Anterior cingulate cortex (tissue), 58 donors: ENCODE measurements at places on chromosomes 11 and 22.
A peak's percentile ranks its signal among the peaks of the same experiment; 100 is the strongest.

- DNase-seq = no peak
Measured at GRCh38 chr11:72753341-72754148, 1.3 kb upstream of the ARAP1 start.

DNA sequence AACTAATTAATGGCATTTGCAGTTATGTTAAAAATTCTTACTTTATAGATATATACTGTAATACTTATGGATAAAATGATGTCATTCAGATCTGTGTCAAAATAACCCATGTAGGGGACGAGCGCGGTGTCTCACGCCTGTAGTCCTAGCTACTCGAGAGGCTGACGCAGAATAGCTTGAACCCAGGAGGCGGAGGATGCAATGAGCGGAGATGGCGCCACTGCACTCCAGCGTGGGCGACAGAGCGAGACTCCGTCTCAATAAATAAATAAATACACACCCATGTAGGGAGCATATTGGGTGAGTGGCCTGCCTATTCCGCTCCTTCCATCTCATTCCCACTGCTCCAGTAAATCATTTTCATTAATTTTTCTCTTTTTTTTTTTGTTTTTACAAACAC, 7.1 kb downstream of the SNU13 start:
- no peak for DNase-seq

- DNase-seq = peak; percentile 83
Measured at GRCh38 chr11:64372802-64373597, 14.0 kb downstream of the RPS6KA4 start.

DNA sequence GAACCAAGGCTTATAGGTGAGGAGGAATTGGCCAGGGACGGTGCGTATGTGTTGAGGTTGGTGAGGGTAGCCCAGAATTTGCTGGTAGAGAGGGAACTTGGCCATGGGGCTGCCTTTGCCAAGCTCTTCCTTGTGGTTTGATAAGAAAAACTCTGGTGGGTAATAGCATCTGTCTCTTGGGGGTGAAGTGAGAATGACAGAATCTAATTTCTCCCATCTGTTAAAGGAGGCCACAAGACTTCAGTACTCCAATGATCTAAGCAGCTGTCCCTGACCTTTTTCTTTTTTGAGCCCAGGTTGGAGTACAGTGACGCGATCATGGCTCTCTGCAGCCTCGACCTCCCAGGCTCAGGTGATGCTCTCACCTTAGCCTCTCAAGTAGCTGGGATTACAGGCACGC, 36.0 kb upstream of the PICK1 start:
- no peak for DNase-seq

DNA sequence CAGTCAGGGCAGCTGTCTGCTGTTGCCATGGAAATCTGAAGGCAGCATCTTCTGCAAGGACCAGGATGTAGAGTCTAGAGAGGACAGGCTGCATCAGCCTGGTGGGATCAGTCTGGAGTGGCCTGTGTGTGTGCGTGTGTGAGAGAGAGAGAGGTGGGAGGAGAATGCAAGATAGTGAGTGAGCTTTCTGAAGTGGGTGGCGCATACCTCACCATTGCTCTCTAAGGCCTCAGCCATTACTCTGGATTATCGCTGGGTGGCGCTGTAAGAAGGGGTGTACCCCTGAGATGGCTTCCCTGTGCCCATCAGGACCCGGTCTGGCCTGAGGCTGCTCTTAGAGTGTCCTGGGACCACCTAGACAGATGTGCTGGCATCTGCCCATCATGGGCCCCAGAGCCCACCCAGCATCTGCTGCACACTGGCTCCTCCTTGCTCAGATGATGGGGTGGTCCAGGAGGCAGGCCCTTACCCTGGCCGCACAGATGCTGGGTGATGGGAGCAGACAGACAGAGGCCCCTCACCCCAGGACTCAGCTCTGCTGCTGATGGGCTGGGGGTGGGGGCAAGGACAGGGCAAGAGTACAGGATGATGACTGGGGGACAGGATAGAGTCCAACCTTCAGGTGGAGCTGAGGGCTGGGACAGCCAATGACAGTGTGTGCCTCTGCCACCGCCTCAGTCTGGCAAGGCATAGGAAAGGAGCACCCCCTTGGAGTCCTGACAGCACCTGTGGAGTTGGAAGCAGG, 25.7 kb upstream of the TUB start:
- DNase-seq = no peak

DNA sequence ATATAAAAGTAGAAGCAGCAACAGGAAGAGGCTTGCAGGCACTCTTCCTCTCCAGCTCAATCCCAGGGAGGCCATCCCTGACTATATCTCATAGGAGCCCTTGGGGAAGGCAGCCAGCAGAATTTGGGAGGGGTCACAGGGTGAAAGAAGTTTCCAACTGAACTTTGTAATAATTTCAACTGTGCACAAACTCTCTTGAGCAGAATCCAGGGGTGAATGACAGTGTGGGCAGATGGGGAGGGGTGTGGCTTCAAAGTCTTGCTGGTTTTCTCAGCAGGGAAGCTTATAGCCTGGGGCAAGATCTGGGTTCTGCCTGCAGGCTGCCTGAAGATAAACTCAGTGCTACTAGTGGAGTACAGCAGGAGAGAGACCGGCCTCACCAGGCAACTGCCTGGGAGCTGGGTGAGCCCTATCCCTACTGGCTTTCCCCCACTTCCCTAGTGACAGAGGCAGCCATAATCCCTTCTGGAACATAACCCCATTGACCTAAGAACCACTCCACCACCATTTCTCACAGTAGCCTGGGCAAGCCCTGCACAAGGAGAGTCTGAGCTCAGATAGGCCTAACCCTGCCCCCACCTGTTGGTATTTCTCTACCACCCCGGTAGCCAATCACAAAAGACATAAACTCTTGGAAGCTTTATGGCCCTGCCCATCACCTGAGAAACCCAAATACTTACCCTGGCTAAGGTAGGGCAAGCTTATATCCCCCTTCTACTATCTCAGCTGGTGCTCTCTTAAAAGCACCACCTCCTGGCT, 17.8 kb upstream of the TTC12 start:
- no peak for DNase-seq

GRCh38 chr11:79550809-79551208, 110.0 kb upstream of the TENM4 start:
- DNase-seq = no peak

DNA sequence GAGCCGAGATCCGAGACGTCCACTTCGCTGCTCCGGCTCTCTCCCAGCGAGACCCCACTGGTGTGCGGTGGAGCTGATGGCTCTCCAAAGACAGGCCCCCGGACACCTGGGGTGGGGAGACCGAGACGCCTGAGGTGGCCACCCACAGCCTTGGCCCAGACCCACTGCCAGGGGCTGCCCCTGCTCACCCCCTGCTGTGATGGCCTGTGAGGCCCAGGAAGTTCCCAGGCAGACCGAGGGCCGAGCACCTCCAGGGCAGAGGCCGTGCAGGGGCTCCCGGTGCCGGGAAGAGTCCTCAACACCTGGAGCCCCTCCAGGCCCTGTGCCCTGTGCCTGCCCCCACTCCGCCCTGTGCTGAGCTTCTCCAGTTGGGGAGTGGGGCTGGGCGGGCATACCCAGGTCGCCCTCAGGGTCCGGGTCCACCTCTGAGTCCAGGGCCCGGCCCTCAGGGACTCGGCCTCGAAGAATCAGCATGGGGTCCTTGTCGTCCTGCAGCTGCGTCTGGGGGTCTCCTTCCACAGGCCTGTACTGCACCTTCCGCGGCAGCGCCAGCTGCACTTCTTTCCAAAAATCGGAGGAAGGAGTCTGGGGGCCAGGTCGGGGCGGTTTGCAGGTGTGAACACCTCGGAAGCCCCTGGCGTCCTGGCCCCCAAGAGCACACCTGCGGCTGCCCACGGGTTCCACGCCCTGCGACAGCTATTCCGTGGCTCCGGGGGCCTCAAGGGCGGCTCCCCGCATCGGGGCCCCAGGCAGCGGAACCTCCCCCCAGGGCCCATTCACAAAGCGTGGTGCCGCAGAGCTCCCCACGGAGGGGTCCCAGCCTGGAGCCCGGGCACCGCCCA, 8.6 kb downstream of the SIGIRR start:
- DNase-seq = no peak

DNA sequence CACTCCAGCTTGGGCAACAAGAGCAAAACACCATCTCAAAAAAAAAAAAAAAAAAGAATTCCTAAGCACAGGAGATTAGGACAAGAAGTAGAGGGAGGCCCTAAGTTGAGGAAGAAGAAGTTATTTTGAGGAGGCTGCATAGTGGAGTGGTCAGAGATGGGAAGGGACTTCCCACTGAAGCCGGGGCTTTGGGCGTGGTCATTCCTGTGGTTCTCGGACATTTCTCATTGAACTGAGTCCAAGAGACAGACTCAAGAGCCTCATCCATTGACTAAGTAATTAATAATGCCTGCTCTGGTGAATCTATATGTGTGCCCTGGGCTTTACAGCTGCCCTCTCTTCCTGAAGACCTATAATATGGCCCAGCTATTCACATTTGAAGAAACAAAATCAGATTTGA, 53.2 kb upstream of the FTH1 start:
- no peak for DNase-seq

DNA sequence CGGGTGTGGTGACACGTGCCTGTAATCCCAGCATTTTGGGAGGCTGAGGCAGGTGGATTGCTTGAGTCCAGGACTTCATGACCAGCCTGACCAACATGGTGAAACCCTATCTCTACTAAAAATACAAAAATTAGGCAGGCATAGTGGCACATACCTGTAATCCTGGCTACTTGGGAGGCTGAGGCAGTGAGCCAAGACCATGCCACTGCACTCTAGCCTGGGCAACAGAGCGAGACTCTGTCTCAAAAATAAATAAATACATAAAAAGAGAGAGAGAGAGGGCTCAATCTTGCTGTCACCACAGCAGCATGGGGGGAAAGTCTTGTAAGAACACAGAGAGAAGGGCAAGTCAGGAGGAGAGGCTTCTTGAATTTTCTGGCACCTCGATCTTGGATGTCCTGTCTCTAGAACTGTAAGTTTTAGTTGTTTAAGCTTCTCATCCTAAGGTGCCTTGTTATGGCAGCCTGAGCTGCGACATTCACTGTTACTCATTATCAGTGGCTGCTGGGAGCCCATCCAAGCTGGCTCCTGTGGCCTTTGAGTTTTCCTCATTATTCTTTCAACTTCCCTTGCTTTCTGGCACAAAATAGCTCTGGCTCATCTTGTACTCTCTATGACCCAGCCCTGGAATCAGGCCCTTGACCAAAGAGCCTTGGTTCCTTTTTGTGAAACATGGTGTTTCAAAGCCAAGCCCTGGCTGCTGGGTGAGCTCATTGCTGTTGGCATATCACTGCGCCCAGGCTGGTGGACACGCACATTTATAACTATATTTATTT, 8.0 kb upstream of the PSMC3 start:
- peak; percentile 37 for DNase-seq

- DNase-seq = no peak
Measured at GRCh38 chr11:64355078-64355940, 3.7 kb upstream of the RPS6KA4 start.

GRCh38 chr22:46079861-46080821, 70.2 kb upstream of the PPARA start:
- peak; percentile 85 for DNase-seq

DNA sequence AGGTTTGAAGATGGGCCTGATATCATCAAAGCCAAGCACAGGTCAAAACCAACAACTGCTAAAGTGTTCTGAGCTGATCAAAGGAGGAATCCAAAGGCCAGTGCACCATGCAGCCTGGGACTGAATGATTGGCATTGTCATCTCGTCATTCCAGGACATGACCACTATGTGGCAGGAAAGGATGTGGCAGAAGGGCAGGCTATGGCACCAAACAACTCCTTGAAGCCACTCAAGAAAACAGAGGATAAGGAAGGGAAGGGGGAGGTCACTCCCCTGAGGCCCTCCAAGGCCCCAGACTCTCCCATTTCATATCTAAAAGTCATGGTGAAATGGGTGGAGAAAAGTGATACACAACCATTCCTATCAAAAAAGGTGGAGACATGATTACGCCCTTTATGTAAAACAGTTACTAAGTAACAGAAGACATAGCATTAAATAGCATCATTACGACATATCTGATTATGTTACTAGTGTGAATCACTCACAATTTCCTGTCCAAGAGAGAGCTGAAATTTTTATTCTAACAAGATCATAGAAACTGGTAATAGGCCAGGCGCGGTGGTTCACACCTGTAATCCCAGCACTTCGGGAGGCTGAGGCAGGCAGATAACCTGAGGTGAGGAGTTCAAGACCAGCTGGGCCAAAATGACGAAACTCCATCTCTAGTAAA, 49.3 kb downstream of the AHNAK start:
- peak; percentile 64 for DNase-seq

DNA sequence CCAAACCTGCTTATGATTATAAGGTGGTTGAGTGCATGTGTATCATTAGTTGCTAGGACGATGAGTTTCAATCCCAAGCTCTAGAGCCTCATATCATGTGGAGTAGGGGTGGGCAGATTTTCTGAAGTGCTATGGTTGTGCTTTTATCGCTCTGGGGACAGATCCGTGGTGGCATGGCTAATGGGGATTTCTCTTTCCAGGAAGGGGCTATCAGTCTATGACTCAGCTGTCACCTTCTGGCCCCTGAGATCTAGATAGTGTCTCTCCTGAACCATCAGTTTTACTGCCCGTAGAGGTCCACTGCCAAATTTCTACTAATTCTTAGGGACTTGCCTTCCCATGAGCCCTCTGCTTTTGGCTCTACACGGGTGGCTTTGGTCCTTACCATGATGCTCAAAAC, 51.8 kb downstream of the FDX1 start:
- no peak for DNase-seq

DNA sequence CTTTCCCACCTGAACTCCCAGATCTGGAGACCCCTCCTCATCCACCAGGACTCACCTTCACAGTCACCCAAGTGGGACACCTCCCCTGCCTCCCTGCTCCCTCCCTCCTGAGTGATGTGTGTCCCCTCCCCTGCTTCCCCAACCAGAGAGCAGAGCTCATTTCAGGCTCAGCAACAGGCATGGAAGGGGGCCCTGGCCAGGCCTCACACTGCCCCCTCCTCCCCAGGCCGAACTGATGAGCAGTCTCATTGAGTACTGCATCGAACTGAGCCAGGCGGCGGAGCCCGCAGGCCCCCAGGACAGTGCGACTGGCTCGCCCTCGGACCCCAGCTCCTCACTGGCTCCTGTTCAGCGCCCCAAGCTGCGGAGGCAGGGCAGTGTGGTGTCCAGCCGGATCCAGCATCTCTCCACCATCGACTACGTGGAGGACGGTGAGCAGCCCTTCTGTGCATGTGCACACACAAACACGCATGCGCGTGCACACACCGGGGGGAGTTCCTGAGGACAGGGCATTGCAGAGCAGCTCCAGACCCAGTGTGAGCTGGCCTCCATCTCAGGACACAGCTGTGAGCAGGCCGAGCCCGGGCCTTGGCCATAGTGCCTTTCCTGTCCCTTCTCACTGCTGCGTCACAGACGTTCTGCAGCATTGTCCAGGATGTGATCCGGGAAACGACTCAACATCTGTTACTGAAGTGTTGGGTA, 17.8 kb upstream of the NEAT1 start:
- no peak for DNase-seq
